ENCODE measurements at places on chromosomes 12 and 14.

DNA sequence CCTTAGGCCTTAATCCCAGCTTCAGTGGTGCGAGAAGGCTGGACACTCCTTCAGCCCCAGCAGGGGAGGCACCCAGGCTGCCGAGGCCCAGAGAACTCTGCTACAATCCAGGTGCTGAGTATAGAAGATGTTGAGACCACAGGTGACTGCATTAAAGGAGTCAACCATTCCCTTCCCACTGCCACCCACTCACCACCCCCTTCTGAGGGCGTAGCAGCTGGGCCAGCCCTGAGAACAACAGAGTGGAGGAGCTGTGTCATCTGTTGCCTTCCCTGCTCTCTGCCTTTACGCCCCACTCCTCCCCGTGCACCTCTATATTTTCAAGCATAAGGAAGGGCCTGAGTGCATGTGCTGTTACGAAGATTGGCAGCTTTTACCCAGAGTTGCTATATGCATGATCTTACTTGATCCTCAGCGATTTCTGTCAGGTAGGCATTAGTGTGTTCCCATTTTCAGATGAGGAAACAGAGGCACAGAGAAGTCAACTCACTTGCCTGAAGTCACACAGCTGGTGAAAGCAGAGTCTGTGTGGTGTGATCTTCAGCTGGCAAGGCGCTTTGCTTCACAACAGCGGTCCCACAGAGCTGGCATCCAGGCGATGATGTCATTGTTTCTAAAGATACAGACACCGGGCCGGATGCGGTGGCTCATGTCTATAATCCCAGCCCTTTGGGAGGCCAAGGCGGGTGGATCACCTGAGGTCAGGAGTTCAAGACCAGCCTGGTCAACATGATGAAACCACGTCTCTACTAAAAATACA is 46.7 kb downstream of the RIN3 start:
- DNase-seq, result no peak

DNA sequence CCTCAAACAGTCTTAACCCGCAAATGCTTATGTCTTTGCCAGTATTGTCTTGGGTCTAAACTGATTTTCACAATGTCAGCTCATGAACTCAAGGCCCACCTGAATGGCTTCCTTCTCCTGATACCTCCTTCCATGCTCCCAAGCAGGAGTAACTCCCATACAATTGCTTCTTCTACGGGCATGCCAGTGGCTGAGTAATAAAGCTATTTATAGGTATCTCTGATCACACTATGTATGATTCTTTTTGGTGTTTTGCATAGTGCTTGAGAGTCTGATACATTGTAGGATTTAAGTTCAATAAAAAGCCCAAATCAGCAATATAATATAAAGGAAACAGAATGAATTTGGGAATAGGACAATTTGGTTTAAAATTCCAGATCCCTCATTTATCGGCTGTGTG is 235.0 kb upstream of the DCN start:
- DNase-seq, result no peak

GRCh38 chr14:92519246-92520101 is 5.9 kb downstream of the RIN3 start:
- no peak for DNase-seq

DNA sequence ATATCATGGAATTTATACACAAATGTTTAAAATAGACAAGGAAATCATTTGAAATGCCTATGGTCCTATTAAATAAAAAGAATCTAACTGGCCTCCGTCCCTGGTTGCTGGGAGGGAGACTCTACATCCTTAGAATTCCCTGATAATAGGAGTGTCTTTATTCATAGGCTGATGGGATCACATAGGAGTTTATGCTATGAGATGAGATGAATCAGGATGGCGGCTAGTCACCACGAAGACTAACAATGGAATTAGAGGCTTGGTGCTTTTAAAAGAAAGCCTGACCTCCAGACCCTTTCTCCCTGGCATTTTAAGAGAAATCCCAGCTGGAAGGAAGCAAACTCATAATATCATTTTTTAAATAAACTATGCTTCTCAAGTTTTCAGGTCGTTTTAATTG is 69.7 kb downstream of the SEC23A start:
- DNase-seq, result no peak

DNA sequence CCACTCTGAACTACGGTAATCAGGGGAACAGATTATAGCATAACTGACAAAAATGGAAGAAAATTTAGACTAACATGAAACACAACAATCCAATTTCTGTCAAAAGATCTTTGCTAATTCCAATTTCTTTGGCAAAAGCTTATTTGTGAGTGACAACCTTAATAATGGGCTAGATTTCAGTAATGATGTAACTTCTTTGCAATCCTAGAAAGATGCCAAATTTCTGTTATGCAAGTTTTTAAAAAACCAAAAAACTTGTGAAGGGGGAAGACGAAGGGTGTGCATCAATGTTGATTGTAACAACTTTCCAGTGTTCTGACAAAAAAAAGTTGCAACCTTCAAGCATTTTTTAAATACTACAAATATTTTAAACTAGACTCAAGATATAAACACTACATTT is 59.9 kb downstream of the DICER1 start:
- DNase-seq, result no peak

DNA sequence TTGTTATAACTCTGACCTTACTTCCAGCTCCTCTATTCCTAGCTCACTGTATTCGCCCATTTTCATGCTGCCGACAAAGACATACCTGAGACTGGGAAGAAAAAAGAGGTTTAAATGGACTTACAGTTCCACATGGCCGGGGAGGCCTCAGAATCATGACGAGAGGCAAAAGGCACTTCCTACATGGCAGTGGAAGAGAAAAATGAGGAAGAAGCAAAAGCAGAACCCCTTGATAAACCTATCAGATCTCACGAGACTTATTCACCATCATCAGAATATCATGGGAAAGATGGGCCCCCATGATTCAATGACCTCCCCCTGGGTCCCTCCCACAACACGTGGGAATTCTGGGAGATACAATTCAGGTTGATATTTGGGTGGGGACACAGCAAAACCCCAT is 14.5 kb upstream of the PHC1 start:
- DNase-seq, result no peak

DNA sequence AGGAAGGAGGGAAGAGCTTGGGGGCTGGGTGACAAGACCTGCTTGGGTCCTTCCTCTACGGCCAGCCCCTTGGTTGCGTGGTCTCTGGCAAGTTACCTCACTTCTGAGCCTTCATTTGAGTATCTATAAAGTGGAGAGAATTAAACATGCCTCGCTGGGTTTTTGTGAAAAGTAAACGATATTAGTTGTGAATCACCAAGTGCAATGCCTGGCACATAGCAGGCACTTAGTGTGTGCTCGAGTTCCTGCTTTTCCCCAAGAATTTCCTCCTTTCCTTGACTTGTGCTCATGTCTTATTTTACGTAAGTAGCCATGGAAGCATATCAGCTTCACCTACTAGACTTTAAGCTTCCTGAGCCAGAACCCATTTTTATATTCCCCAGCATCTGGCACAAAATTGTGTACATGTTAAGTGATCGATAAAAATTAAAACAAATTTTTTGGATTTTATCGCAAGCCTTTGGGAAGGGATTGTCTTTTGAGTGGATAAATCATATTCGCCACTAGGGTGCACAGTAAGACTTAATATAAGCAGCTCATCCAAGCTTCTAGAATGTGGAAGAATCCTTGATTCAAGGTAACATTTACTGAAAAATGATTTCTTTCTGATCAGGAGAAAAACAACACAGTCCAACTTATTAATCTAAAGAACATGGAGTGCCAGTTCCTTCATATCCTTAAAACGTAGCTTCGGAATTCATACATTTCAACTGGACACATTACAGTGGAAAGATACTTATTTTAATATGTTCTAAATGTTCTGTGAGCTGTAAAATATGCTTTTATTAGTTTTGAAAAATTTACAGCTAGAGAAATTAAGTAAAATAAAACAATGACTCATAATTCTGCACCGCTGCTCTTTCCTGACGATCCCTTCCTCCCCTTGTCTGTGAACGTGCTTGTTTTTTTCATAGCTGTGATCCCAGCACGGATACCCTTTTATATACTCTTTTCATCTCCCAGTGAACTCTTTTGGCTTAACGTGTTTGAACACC is 62.0 kb downstream of the SLC25A47 start:
- no peak for DNase-seq

DNA sequence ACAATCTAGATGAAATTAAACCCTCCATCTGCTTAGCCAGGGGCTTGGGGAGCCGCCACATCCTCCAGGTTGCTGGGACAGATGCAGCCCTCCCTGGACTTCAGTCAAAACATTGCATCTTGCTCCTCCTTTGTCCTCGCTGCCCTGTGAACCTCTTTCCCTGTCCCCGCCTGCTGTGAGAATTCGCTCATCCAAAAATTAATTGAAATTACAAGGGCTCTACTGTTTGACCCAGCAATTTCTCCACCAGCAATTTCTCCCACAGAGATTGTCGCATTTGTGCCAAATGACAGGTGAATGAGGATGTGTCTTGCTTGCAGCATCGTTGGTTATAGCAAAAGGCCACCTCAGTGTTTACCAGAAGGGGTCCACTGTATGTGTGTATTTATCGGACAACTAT is 5.0 kb upstream of the POP5 start:
- no peak for DNase-seq
